T-helper 17 cell (primary cell): ENCODE measurements at places on chromosomes 3 and 15.

DNA sequence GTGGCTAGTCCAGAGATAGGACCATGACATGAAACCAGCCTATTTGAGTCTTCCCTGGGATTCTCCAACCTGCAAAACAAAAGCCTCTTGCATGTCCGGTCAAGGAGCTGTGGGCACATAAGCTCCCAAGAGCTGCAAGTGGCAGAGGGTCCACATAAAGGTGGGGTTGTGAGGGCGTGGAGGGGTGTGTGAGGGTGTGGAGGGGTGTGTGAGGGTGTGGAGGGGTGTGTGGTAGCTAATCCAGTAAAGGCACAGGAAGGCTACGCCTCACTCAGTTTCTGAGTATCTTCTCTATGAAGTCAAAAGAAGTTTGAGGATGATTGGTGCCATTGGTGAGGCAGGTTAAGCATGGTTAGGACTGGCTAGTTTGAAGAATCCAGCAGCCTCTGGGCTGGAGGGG is 259.4 kb upstream of the NSMCE3 start:
- no peak for DNase-seq
- peaks cover 10% of the 10 kb centered on the region for H3K27me3 ChIP-seq
- H3K27ac ChIP-seq: no peak overlapping the region
- no peaks in the 10 kb centered on the region for H3K4me1 ChIP-seq
- H3K4me3 ChIP-seq: no peak overlapping the region
- H3K36me3 ChIP-seq: no peaks in the 10 kb centered on the region

GRCh38 chr3:43748179-43748578 is 57.4 kb downstream of the ABHD5 start:
- H3K4me1 ChIP-seq: no peaks in the 10 kb centered on the region
- H3K36me3 ChIP-seq: peaks cover 4% of the 10 kb centered on the region
- H3K27ac ChIP-seq: no peak overlapping the region
- H3K27me3 ChIP-seq: peaks cover 12% of the 10 kb centered on the region
- no peak for DNase-seq

DNA sequence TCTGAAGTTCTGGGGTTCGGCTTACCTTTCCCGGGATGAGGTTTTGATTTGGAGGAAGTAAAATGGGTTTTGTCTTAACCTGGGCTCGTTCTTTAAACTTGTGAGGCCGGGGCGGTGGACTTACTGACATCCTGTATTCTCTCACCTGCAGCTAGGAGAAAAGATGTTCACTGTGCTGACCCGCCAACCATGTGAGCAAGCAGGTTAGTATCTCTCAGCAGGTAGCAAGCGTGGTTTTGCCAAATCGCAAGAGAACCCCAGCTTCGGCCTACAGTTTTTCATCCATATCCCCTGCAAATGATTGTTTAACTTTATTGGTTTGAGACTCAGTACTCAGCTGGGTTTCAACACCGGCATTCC is 891 bp downstream of the ENTPD3 start:
- no peak for DNase-seq
- peaks cover 5% of the 10 kb centered on the region for H3K36me3 ChIP-seq
- peaks cover 34% of the 10 kb centered on the region for H3K27me3 ChIP-seq

DNA sequence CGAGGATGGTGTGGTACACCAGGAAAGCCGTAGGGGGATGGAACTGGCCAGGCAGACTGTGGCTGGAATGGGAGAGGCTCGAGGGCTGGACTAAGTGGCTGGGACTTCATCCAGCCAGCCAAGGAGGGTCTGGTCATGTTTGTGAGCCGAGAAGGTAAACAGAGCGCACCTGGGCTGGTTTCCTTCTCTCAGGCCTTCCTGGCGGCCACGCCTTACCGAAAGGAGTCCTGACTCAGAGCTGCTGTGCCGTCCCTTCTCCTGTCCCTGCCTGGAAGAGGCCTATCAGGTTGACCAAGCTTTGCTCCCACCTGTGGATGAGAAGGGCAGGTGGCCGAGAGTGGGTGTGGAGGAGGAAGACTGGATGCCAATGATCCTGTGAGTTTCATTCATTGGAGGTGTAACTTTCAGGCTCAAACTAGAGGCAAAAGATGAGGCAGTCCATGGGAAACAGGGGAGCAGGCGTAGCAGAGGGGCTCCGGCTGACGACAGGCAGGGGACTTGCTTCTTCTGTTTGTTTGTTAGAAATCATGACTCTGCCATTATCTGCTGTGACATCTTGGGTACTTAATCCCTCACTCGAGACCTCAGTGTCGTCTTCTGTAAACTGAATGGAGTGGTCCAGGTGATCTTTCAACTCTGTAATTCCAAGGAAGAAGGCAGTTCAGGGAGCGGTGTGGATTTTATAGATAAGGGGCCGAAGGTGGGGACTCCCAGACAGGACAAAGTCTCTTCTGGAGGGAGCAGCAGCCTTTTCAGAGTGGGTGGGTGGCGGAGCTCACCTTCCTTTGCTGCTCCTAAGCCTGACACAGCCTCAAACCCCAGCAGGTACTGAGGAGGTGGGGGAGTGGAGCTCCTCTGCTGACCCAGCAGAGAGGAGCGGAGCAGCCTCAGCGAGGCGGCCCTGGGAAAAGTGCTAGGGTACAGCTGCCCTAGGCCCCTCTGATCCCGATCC is 71.8 kb upstream of the GATM start:
- H3K27me3 ChIP-seq: peaks cover 6% of the 10 kb centered on the region
- DNase-seq: no peak
- H3K4me1 ChIP-seq: peaks cover 14% of the 10 kb centered on the region
- H3K4me3 ChIP-seq: no peak overlapping the region
- no peaks in the 10 kb centered on the region for H3K36me3 ChIP-seq

- H3K27me3 ChIP-seq: no peaks in the 10 kb centered on the region
- peaks cover 8% of the 10 kb centered on the region for H3K36me3 ChIP-seq
- peak overlapping the region; percentile 28 for H3K4me3 ChIP-seq
- no peak for DNase-seq
Observed at GRCh38 chr15:85539491-85539890, 159.1 kb downstream of the AKAP13 start.

DNA sequence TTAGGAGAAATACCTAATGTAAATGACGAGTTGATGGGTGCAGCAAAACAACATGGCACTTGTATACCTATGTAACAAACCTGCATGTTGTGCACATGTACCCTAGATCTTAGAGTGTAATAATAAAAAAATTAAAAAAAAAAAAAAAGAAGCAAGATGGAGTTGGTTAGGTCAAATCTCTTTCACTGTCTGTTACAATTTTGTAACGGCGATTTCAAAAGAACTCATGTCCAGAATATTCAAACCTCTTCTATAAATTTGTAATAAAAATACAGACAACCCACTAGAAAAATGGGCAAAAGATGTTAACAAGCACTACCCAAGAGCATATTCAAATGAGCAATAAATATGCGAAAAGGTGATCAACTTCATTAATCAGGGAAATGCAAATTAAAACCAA is 5.1 kb upstream of the MTMR14 start:
- H3K4me1 ChIP-seq: peaks cover 2% of the 10 kb centered on the region
- DNase-seq: no peak
- H3K4me3 ChIP-seq: no peak overlapping the region
- H3K27me3 ChIP-seq: peaks cover 14% of the 10 kb centered on the region
- peaks cover 3% of the 10 kb centered on the region for H3K36me3 ChIP-seq

DNA sequence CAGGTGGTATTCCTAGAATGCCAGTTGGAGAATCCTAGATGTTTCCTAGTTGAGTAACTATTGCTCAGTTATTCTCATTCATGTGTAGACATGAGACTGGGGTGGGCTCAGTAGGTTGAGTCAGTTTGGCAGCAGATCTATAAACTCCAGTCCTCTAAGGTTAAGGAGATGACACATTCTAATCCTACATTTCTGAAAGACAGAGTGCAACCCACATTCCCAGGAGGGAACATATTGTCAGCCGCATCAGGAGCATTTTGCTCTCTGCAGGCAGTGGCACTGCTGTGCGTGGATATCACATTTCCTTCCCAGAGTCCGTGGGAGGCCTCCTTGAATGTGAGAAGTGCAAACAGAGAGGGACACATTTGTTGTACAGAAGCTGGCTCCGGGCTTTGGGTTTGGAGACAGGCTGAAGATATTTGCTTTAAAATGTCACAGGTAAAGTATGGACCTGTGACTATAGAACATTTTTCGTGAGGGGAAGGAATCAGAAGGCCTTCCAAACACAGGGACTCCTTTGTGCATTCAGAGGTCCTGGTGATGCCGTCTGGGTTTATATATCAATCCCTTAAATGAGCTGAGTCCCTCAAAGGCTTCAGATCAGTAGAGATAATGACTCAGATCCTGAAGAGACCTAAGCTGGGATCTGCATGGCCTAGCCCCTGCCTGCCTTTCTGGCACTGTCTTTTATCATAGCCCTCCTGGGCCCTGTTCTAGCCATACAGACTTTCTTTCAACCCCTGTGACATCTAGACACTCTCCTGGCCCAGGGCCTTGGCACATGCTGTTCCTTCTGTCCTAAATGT is 156.5 kb downstream of the CADPS start:
- H3K4me1 ChIP-seq: no peaks in the 10 kb centered on the region
- H3K27me3 ChIP-seq: no peaks in the 10 kb centered on the region
- DNase-seq: no peak
- no peak overlapping the region for H3K27ac ChIP-seq

- no peak overlapping the region for H3K4me3 ChIP-seq
- no peak for DNase-seq
- no peaks in the 10 kb centered on the region for H3K27me3 ChIP-seq
Observed at GRCh38 chr3:65093641-65094040, 405.8 kb upstream of the ADAMTS9 start.

DNA sequence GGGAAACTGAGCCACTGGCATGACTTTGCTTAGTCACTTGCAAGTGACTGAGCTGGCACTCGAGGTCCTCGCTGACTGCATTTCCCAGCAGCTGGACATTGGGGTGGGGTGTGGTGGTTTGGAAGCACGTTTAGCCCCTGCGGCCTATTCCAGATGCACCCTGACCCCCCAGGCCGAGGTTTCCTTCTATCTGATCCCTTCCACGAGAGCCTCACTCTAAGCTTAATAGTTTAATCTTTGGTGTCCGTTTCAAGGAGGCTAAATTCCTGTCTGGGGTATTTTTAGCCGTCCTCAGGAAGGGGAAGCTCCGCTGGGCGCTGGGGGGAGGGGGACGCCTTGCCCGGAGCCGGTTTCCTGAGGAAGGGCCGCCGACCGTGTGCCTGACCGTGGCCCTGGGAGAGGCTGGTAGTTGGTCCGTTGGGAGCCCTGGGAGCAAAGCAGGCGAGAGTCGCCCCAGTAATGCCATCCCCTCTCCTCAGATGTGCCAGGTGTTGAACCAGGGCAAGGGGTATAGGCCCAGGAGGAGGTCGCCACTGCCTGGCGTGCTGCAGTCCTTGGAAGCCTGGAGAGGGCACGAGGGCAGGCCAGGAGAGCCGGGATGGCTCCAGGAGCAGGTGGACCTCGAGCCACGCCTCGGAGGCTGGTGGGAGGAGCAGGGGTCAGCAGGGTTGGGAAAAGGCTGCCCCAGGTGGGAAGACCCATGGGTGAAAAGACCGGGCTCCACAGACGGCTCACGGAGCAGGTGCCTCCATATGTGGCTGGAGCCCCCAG is 37.2 kb downstream of the IDH2 start:
- H3K27ac ChIP-seq: no peak overlapping the region
- no peak overlapping the region for H3K4me3 ChIP-seq
- DNase-seq: no peak
- peaks cover 26% of the 10 kb centered on the region for H3K4me1 ChIP-seq
